Fibroblast of skin of left quadriceps (primary cell): ENCODE measurements at places on chromosomes 1 and 21.

DNA sequence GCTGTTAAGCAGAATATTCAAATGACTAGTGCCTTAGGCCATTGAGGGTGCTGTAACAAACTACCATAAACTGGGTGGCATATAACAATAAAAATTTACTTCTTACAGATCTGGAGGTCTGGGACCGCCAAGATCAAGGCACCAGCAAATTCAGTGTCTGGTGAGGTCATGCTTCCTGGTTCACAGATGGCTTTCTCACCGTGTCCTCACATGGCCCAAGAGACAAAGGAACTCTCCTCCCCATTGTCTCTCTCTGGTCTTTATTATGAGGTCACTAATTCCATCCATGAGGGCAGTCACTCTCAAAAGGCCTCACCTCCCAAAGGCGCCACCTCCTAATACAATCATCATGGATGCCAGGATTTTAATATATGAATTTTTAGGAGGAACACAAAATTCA is 127.3 kb downstream of the GABPA start:
- no peak for DNase-seq

DNA sequence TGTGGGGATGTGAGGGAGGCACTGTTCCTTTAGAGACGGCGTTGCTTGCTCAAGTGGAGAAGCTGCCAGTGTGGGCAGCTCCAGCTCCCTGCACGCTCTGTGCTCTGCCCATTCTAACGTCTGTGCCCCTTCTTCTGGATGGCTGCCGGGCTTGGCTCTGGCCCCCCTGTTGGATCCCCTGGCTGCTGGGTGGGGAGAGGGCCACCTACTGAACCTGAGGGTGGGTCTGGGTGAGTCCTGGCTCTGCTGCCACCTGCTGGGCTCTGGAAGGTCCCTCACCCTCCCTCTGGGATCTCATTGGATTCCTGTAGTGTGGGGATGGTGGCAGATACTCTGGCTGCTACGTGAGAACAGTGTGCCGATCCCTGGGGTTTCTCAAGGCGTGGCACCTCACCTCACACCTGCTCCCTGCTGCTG is 5.0 kb downstream of the PFKL start:
- no peak for DNase-seq

- DNase-seq: no peak
Measured at GRCh38 chr1:215669806-215670491, 102.8 kb downstream of the KCTD3 start.

GRCh38 chr1:8257621-8258020 is 60.3 kb upstream of the SLC45A1 start:
- DNase-seq: no peak

GRCh38 chr21:45367402-45368351 is 37.3 kb upstream of the COL18A1 start:
- no peak for DNase-seq

DNA sequence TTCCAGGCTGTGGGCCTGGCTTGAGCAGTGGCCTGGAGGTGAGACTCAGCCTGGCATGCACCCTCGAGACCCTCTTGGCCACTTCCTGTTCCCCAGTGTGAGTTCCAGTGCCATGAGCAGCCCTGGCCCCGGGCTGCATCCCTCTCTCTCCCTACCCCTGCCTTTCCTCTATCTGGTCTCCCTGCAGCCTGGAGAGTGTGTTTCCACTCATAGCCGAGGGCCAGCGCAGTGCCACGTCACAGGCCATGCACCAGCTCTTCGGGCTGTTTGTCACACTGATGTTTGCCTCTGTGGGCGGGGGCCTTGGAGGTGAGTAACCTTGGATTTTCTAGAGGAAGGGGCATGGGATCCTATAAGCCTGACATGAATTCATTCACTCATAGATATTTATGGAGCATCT is 13.6 kb downstream of the RHBG start:
- no peak for DNase-seq

DNA sequence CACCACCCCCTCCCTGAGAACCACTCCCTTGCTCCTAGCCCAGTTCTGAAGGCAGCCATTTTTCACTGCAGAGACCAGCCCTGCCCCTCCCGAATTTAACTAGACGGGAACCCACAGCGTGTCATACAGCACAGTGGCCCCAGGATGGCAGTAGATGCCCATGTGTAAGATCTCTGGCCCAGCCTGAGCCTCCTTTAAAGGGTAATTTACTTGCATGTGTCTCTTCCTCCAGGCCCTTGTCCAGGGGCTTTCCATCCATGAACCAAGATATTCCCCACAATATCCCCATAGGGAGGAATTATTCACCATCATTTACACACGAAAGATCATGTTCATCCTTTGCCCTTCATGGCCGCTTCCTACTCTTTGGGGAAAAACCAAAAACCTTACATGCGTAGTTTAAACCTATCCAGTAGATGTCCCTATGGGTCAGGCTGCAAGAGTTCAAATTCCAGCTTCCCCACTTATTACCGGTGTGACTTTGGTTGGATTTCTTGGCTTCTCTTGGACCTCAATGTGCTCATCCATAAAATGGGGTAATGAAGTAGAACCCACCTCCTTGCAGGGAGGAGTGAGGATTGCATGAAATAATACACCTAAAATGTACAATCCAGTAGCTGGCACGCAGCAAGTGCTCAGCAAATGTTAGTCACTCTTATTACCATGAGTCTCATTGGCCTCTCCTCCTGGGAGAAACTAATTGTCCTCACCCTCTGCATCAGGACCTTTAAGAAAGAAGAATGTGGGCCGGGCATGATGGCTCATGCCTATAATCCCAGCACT is 4.0 kb upstream of the LACTBL1 start:
- peak; percentile 57 for DNase-seq

DNA sequence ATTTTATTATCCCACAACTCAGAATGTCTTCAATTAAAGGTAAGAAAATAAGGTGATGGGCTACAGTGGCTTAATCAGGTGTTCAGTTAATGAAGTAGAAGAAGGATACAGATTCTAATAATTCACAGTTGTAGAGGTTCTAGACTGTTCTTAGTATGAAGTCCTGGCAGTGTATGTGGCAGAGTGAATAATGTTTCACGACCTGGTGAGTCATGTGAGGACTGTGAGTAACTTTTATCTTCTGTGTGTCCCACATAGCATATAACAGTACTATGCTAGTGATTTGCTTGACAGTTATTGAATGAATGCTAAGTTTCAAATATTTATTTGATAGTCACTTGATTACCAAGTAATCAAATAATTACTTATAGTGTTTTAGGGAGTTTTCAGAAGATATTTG is 20.0 kb downstream of the SLC16A4 start:
- no peak for DNase-seq

DNA sequence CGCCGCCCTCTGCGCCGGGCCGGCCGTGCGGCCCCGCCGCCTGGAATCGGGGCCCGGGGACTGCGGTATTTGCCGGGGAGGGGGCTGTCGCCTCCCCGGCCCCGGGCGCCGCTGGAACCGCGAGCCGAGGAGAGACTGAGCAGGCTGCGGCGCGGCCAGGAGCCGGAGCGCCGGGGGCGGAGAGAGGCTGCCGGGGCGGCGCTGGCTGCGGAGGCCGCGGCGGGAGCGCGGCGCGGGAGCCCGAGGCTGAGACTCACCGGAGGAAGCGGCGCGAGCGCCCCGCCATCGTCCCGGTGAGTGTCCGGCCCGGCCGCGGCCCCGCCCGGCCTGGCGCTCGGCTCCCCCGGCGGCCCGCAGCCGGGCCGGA is 746 bp downstream of the DYRK1A start:
- no peak for DNase-seq

DNA sequence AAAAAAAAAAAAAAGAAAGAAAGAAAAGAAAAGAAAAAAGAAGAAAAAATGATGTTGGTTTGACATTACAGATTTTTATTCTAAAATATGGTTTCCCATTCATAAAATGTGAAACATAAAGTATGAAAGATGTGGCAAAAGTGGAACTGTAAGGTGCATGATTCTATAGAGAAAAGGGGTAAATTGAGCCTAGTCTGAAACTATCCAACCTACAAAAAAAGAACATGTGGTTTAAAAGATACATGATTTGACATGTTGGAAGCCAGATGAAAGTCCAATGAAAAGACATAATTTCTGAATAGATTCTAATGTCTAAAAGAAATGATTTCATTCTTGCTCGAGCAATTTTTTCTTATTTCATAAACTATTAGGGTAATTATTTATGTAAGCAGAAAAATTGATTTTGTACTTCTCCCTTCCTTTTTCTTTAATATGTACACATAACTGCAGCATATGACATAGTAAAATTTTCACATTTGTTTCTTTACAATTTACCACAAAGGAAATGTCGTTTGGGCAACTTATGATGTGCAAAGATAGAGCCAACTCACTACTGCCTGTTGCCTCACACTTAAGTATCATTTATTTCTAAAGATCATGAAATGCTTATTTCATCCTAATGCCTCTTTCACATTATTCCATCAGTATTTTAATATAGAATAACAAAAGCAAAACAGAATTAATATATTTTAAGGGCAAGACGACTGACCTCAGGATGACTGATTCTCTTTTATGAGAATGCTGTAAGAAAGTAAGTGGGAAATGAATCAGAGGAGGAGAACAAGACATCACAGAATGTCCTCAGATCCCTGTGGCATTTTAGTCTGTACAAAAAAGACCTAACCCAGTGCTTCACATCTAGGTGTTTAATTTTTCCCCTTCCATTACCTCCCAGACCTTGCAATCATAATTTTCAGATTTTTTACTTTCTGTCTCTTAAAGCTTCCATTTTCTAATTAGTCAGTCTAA is 165.8 kb upstream of the HMCN1 start:
- no peak for DNase-seq

GRCh38 chr21:34075760-34076660 is 2.6 kb downstream of the MRPS6 start:
- no peak for DNase-seq

DNA sequence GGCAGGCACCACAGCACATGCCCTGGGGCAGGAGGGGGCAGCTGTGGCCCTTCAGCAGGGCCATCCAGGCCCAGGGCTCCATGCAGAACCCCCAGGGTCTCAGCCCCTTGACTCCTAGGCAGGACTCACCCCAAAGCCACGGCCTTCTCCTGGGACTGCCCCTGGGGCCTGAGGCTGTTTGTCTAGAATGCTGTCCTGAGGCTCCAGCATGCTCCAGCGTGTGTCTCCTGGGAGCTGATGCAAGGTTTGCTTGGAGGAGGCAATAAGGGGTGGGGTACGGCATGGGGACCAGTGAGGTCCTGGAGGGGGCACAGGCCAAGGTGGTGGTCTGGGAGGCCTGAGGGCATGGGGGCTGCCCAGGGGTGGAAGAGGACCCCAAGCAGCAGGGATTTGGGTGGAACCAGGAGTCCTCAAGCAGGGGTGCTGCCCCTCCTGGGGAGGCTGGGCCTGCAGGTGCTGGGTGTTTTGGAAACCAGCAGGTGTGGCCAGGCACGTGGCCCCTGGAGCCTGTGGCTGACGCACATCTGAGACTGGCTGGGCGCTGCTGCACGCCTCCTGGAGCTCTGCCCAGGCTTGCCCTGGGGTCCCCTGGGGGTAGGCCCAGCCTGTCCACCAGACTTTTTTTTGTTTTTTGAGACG is 7.8 kb upstream of the CALML6 start:
- DNase-seq: no peak

- no peak for DNase-seq
Measured at GRCh38 chr21:44706026-44706705, 5.2 kb downstream of the TSPEAR start.

- DNase-seq: no peak
Measured at GRCh38 chr1:36653850-36654249, 171.1 kb upstream of the CSF3R start.

DNA sequence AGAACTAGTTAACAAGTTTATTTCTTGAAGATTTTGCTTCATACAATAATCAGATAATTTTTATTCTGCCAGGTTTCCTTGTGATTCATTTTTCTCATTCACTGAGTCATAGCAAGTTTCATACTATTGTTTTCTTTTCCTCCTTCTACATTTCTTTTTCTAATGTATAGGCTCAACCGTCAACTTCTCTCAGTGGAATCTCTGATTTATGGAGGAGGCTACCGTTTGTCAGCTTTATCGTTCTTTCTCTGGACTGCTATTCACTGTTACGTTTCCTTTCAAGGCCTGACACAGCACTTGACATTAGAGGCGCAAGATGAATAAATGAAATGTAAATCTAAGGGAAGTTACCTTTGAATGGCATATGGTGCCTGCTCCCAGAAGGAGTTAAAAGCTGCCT is 284.3 kb upstream of the NR5A2 start:
- DNase-seq: peak; percentile 14

DNA sequence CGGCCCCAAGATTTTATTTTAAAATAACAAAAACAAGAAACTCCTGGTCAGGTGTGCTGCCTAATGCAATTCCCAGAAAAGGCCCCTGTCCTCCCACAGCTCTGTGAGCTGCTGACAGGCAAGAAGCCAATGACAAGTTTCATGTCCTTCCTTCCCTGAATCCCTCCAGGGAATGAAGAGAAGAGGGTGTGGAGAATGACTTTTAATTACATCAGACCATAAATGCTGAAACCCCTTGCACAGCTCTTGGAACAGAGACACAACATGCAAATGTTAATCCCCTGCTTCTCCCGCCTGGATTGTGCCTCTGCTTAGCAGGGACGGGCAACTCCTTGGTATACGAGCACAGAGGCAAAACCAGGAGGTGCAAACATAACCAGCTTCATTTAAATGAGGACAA is 228.1 kb upstream of the CAMK1G start:
- DNase-seq: no peak

- no peak for DNase-seq
Measured at GRCh38 chr21:42535602-42536171, 22.0 kb downstream of the SLC37A1 start.

GRCh38 chr1:60049188-60049587 is 24.4 kb downstream of the C1orf87 start:
- no peak for DNase-seq

DNA sequence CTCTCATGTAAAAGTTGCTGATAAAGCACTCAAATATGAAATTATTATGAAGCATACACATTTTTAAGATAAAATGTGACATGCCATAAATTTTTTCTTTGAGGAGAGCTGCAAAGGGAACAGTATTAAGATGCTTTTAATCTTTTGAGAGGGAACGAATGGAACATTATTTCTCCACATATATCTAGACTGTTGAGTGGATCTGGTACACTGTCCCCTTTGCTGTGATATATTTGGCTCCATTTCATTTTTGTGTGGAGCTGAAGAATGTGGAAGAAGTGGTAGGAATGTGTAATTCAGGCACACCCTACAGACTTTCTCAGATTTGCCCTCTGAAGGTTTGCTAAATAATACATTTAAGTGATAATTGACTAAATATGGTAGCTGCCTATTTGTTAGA is 31.7 kb downstream of the PGM1 start:
- peak; percentile 9 for DNase-seq

GRCh38 chr21:46218906-46219590 is 9.5 kb downstream of the LSS start:
- no peak for DNase-seq
